Head of caudate nucleus (tissue), 42 donors: ENCODE measurements at places on chromosomes 5 and 9.

- DNase-seq, result no peak
Observed at GRCh38 chr5:13946111-13946510, 1.6 kb upstream of the DNAH5 start.

DNA sequence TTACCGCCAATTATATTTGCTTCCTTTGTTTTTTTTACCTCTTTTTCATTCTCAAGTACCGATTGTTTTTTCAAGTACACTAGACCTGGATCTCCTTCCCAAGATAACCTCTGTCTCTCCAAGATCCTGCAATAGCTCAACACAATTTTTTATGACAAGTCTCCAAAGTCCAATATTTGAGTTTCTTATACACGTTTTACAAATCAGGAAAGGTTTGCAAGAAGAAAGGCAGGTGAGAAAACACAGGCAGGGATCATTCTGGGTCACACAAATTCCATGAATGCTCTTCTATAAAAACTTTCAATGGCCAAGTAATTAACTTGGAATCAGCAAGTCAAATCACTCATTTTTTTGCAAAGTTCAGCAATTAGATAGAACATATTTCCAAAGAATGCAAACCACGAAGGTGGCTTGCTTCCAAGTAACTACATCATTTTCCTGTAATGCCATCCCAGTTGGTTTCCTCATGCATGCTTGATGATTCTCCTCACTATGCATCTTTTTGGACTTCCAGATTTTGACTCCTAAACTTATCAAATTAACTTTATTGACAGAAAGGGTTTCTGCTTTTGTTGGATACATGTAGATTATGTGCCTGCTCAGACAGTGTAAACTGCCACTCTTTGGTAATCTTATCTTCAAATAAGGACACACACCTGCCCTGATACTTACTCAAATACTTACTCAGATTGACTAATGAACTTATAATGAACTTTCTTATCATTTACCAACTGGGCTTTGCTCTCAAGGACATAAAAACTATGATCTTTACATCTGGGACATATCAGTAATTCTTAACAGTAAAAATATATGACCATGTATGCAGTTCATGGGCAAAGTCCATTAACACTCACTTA, 24.7 kb upstream of the IFNE start:
- DNase-seq, result no peak

GRCh38 chr9:621201-621855, 220.2 kb upstream of the DMRT1 start:
- no peak for DNase-seq

DNA sequence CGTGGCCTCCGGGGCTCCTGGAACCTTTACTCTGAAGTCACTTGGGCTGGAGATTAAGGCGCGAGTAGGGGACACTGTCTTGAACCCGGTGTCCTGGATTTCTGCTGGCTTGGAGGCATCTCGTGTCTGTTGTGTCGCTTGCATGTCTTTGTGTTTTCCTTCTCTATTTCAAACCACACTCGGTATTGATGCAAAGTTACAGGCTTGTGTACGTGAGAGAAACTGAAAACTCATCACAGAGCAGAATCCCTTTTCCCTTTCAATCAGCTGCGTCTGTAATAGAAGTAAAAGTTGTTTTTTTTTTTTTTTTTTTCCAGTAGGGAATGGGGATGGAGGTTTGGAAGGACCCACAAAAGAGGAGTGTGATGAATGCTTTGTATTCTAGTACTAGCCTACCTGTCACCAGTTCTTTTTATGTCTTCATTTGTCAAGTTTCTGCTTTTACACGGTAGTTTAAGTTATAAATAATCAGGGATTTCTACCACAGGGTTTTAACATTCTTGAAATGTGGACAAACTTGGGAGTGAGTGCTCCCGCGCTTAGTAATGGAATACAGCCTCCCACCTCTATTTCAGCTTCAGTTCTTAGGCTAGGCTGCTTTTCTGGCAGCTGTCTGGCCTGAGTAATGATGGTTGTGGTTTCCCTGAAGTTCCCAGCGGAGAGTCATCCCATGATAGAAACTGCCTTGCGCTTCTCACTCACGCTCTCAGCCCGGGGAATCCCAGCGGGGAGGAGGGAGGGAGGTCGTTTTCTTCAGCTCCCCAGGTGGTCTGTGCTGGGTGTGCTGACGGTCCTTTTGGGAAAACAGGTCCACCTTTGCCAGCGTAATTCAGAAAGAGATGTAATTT, 763 bp downstream of the TJP2 start:
- DNase-seq, result peak; percentile 38

GRCh38 chr5:125798307-125798706, 624.9 kb upstream of the GRAMD2B start:
- DNase-seq, result no peak

GRCh38 chr9:116686693-116687073, 422 bp upstream of the TRIM32 start:
- no peak for DNase-seq

DNA sequence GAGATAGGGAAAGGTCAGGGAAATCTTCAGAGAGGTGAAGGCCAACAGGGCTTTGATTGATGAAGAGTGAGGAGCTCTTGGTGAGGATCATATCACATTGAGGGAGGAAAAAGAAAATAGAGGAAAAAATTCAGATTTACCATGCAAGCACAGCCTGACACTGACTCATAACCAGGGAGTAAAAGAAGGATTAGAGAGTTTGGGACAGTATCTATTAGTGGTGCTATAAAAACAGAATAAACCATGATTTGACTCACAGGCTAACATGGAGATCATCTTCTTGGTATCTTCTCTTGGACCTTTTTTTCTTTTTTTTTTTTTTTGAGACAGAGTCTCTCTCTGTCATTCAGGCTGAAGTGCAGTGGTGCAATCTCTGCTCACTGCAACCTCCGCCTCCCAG, 44.4 kb downstream of the MUSK start:
- DNase-seq, result no peak

DNA sequence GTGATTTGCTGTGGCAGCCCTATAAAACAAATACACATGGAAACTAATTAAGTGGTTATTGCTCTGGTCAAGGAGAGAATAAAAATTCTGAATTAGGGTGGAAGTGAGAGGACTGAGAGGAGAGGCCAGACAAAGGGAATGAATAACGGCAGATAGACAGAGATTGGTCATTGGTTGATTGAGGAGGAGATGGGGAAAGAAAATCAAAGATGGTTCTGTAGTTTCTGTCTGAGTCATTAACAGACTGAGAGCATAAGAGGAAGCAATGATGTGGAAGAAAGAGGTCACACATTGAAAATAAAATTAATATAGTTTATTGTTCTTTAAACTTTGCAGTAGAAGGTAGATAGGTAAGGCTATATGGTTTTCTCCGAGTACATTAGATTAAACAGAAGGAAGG, 469.8 kb downstream of the ACTL7B start:
- DNase-seq, result no peak

DNA sequence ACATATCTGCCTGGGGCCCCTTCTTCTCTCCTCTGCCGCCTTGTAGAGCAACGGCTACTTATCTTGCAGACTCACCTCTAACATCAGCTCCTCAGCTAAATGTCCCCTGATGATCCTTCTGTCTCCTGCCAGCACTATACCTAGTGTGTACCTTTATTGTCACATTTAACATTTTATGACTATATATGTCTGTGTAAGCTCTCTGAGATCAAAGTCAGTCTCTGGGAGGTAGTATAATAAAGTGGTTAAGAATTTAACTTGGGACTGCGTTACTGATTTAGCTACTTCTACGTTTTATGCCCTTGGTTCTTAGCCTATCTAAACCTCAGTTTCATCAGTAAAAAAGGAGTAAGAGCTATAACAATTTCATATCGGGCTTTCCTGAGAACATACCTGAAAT, 2.2 kb downstream of the TMED7 start:
- no peak for DNase-seq

DNA sequence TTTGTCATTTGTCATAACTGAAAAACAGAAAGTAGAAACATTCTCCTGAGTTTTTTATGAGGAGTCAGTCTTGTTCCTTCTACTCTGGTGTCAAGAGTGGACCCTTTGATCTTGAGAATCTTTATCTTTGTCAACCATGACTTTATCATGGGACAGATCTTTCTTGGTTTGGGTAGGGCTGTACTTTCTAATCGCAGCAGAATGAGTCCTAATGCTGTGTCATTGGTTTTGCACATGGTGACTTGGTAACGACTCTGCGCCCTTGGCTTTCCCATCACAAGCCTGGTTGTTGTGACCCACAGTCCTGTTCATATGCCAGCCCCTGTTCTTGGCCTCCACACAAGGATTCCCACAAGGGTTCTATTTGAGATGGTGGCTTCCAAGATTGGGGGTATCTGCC, 45.6 kb downstream of the AOPEP start:
- no peak for DNase-seq

DNA sequence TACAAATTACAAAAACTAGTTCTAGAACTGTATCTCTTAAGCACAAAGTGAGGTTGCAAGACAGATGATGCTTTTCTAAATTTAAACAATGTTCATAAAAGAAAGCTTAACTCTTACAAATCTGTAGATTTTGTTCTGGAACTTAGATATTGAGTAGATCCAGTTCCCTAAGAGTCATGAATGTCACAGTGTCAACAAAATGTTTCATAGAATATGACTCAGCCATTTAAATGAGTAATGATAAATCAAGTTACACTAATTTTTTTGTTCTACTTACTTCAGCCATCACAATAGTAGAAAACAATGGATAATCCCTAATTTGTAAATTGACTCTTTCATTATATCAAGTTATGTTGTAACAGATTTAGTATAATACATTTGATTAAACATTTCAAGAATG, 239.7 kb downstream of the MEF2C start:
- DNase-seq, result no peak

DNA sequence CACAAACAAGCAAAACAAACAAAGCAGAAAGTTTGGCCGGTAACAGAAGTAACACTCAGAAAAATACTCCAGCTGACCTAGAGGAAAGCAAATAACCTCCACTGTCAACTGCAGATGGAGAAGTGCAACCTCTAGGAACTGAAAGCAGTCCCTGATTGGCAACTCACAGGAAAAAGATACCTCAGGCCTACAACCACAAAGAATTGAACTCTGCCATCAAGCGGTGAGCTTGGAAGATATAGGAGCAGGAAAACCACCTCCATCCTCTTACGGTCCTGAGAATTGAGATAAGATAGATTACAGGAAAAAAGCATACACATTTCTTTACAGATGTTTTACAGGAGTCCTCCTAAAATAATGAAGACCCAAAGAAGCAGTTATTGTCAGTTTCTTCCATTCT, 184.5 kb downstream of the PDZD2 start:
- no peak for DNase-seq

- DNase-seq, result no peak
Observed at GRCh38 chr5:14954616-14955343, 83.2 kb upstream of the ANKH start.

- peak; percentile 7 for DNase-seq
Observed at GRCh38 chr5:180133971-180134508, 62.5 kb upstream of the RNF130 start.

- DNase-seq, result no peak
Observed at GRCh38 chr5:148963664-148964063, 99.2 kb downstream of the SH3TC2 start.

DNA sequence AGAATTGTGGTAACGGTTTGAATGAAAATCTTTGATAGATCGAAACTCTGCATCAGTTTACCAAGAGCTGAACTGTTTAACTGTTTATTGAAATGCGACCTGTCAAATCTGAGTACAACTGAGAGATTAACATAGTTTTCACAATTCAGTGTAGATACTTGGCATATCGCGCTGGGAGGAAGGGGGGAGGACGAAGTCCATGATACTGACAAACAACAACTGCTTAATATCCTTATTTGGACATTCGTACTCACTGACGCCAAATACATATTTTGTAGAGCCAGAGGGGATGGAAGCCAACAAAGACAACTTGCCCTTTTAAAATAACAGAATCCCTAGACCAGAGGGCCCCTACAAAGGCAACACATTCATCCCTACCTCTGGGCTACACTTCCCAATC, 93.2 kb downstream of the GLIS3 start:
- no peak for DNase-seq

DNA sequence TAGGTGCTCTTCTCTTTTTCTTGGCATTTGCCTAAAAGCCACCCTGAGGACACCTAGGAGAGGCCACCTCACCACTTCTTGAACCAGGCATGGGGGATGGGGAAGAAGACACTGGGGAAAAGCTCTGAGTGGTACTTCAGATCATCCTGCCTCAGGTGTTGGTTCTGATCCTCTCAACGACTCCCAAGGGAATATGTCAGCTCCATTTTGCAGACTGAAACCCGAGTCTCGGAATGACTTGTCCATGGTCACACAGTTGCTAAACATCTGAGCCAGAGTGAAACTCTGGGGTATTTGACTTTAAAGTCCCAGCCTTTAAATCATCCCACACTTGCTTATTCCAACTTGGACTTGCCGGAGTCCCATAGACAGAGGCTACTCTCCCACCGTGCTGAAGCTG, 120.6 kb upstream of the GABRP start:
- DNase-seq, result no peak

- no peak for DNase-seq
Observed at GRCh38 chr5:65034029-65034812, 265.5 kb downstream of the CWC27 start.

GRCh38 chr9:21551401-21551800, 69.3 kb upstream of the IFNE start:
- no peak for DNase-seq

DNA sequence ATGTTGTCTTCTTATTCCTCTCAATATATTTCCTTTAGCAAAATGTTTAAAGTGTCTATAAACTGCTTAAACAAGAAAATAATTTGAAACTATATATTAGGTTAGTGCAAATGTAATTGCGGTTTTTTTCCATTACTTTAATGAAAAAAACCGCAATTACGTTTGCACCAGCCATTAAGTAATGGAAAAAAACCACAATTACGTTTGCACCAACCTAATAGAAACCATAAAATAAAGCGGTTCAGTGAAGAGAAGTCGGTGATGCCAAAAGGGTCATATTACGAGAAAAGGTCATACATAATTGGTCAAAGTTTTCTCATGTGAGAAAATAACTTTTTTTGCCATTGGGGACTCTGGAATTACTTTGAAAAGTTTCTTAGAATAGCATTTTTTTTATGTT, 385.6 kb upstream of the ST8SIA4 start:
- DNase-seq, result no peak

DNA sequence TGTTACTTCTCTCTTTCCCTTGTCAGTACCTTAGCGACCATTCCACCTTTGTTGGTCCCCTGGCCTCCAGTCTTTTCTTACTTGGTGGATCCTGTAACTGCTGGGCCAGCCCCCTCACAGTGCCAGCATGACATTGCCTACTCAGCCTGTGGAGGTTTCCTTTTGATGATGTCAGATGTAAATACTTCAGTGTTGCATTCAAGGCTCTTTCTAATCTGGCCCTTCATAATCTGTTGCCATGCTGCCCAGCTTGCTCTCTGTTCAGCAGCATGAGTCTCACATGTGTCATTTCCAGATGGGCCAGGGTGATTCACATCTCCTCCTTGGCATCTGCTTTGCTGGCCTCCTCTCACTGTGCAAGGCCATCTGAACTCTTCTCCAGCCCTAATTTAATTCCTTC, 57.1 kb downstream of the MAST4 start:
- DNase-seq, result no peak

- DNase-seq, result no peak
Observed at GRCh38 chr9:130606887-130607600, 27.7 kb downstream of the FUBP3 start.

DNA sequence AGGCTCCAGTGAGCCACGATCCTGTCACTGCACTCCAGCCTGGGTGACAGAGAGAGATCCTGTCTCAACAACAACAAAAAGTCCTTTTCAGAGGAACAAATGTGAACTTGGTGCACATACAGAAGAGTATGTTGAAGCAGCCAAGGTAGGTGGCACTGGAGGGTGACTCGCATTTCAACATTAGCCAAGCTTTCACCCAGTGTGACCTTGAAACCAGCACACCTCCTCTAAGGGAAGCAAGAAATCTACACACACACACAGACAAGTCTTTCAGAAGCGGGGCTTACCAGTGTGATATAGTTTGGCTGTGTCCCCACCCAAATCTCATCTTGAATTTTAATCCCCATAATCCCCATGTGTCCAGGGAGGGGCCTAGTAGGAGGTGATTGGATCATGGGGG, 225.2 kb downstream of the SEMA5A start:
- DNase-seq, result no peak
